ENCODE measurements at places on chromosomes 5 and 9. TPM values are rescaled to one million over a fixed set of nuclear protein-coding genes. Genes with fewer than 3 reads are reported as not detected.

The ANXA2R gene
- 4.0 TPM for total RNA-seq

The GEMIN5 gene
- 15.5 TPM for total RNA-seq

The TTC16 gene
- total RNA-seq, result 4.0 TPM

The IFNE gene
- not detected for total RNA-seq

The AFAP1L1 gene
- 40.6 TPM for total RNA-seq

- no peaks in the 10 kb centered on the region for H3K36me3 ChIP-seq
- H3K27me3 ChIP-seq, result no peaks in the 10 kb centered on the region
- no peak overlapping the region for H3K27ac ChIP-seq
- peak; percentile 65 for DNase-seq
Observed at GRCh38 chr9:34500623-34501267, 22.0 kb downstream of the ENHO start.

- no peaks in the 10 kb centered on the region for H3K27me3 ChIP-seq
- no peak overlapping the region for H3K4me3 ChIP-seq
- peak; percentile 5 for DNase-seq
Observed at GRCh38 chr9:108048406-108049025, 558.9 kb upstream of the KLF4 start.

- no peaks in the 10 kb centered on the region for H3K4me1 ChIP-seq
- no peak overlapping the region for H3K27ac ChIP-seq
Observed at GRCh38 chr5:165457859-165458481, 1952.6 kb downstream of the MAT2B start.
